ENCODE measurements at places on chromosomes 11 and 22. TPM values are rescaled to one million over a fixed set of nuclear protein-coding genes. Genes with fewer than 3 reads are reported as not detected.

Gene MMP27
- total RNA-seq, result not detected

- no peak for DNase-seq
Observed at GRCh38 chr11:115585361-115586024, 81.3 kb upstream of the CADM1 start.

DNA sequence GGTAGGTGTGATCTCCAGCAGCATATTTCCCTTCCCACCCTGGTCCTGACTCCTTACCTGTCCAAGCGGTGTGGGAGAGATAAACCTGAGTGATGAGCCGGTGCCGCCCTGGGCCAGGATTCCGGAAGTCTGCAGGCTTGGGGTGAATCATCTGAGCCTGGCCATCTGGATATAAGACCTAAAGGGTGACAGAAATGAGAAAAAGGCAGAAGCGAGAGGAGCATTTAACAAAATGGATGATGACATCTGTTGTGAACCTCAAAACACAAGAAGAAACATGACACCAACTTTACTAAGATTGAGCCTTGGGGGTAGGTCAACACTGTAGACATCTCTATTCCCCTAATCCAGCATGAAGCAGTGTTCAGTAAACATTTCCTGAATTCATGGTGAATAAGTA lies 62.8 kb downstream of the AAMDC start:
- DNase-seq, result no peak

GRCh38 chr22:45445031-45445710 lies 31.7 kb downstream of the RIBC2 start:
- no peak for DNase-seq

GRCh38 chr11:73520353-73521061 lies 77.4 kb downstream of the FAM168A start:
- no peak for DNase-seq

GRCh38 chr11:65227879-65228278 lies 33.9 kb upstream of the POLA2 start:
- DNase-seq, result no peak

DNA sequence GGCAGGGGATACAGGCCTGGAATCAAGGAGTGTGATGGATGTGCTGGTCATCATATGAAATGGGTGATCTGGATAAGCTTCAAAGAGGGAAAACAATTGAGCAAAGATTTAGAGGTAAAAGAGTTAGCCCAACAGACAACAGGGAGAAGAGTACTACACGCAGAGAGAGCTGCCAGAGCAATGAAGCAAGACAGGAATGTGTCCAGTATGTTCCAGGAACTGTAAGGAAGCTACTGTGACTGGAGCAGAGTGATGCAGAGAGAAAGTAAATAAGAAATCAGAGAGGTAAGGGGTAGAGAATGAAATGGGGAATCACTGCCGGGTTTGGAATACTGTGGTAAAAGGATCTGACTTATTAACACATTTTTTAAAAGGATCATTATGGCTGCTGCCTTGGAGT lies 255.1 kb downstream of the DCDC1 start:
- DNase-seq, result peak; percentile 40

DNA sequence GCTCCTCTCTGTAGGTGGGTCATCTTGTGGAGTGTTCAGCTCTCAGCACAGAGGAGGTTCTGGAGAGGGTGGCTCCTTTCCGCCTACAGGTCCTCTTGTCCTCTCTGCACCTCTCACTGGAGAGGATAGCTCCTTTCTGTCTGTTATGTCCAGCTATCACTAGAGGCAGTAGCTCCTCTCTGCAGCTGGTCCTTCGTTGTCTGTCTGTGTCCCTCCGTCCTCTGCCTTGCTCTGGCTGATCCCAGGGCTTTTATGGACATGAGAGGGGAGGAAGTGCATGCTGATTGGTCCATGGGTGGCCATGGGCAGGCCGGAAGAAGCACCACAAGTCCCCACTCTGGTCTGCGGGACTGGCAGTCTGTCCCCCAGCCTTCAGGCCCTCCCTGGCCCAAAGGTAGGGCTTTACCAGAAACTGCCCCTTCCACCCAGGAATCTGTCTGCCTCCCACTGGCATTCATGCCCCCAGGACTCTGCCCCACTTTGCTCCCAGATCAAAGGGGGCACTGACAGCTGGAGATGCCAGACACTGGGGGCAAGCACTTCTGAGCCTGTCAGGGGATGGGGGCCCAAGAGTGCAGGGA lies 38.6 kb upstream of the CALCB start:
- no peak for DNase-seq

DNA sequence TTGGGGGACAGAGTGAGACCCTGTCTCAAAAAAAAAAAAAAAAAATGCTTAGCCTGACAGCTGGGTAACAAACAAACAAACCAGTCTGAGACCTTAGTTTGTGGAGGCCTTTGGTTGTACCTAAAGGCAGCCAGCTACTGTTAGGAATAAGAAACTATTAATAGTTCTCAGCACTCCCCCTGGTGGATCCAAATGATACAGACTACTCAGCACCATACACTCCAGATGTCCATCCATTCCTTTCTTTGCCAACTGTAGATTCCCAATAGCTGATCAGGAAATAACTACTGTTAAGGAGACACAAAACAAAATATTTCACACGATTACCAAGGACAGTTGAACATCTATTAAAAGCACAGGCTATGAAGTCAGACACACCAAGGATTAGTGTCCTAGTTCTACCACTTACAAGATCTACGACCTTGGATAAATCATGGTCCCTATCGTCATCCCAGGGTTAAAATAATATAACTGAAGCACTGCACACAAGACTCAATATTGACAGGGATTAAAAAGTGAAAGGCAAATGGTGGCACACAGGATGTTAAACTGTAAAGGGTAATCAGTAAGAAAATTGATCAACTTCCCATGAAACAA lies 17.2 kb downstream of the CLDN25 start:
- no peak for DNase-seq

DNA sequence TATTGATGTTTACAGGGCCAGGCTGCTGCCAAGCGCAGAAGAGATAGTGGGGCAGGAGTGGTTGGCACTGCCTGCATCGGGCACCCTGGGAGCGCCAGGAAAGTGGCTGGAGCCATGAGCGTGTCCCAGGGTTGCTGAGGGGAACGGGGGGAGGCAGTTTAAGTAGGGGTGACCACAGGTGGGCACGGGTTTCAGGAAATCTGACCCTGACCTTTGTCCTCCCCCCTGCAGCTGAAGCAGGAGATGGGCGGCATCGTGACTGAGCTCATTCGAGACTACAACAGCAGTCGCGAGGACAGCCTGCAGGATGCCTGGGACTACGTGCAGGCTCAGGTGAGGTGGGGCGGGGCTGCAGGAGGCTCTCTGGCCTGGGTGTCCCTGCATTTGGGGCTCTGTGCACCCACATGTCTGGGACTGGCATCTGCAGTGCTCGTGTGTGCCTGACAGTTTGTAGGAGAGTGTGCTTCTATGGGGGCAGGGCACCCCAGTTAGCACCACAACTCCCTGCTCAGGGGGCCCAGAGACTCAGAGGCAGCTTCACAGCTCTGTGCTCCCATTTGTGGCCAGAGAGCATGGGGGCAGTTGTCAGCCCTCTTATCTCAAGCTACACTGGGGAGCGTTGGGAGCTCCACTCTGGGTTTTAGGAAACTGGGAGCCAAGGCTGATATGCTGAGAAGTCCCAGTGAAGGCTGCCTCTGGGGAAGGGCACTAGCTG lies 49.7 kb downstream of the CD82 start:
- DNase-seq, result no peak

- DNase-seq, result no peak
Observed at GRCh38 chr11:66478729-66479393, 1.4 kb upstream of the DPP3 start.

- no peak for DNase-seq
Observed at GRCh38 chr22:21642584-21643448, 714 bp downstream of the SDF2L1 start.

Gene GGTLC3
- total RNA-seq, result not detected

DNA sequence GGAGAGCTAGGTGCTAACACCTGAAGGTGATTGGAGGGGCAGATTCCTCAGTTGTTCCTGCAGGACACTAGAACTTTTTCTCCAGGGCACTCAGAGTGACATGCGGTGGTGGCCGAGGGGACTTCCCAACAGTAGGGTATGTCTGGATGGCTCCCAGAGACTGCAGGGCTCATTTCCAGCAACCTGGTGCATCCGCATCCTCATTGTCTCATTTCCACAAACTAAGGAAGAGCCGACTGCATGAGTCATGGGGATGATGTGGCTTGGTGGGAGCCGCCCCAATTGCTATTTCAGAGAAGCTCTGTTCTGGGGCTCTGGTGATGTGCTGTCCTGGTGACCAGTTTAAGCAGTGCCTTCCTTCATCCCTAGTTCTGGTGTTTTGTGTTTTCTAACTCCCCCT lies 2.8 kb upstream of the ROBO4 start:
- no peak for DNase-seq

DNA sequence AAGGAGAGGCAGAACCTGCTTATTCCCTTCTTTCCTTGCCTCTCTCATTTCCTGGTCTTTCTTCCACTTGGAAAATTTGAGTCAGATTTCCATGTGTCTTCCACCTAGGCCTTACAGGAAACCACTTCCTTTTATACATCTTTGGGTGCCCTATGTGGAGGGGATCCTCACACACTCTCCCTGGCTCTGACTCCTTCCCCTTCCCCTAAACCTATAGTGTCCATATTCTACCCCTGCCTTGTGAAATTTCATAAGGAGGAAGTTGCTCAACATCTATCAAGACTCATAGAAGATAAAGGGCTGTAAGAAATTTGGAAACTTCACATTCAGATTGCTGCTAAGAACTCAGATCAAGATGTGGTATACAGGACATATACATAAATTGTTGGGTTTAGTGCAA lies 20.4 kb downstream of the TUG1 start:
- no peak for DNase-seq

Gene SLC17A6
- not detected for total RNA-seq

- DNase-seq, result peak; percentile 94
Observed at GRCh38 chr11:3877364-3878257, 22.1 kb downstream of the STIM1 start.

- no peak for DNase-seq
Observed at GRCh38 chr22:21087119-21087518, 41.4 kb downstream of the LRRC74B start.

Measured in epithelial cell of proximal tubule (primary cell).